AG08395 (cell line): ENCODE measurements at places on chromosomes 12 and 14.

DNA sequence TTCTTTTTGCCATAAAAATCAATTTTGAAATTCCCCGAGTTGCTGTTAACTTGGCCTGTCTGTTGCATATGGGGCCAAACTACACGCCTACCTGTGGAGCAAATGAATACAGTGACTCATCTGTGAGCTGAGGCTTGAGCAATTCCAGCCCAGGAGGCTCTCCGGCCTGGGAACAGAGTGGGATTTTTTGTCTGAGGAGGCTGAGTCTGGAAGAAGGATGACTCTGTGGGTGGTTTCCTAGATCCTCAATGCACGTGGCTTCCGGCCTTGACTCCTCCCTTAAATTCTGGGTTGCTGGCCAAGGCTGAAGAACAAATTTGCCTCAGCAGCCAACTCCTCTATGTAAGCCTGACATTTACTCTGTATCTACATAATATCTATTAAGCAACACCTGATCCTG is 124.1 kb downstream of the SSPN start:
- DNase-seq = no peak

GRCh38 chr12:43914923-43915468 is 79.1 kb downstream of the TMEM117 start:
- DNase-seq = peak; percentile 14

- DNase-seq = no peak
These were observed 14.6 kb upstream of the DNAL1 start for GRCh38 chr14:73630009-73630780.

- DNase-seq = no peak
These were observed 34.2 kb downstream of the MANSC1 start for GRCh38 chr12:12315838-12316237.

- no peak for DNase-seq
These were observed 29.5 kb upstream of the MED13L start for GRCh38 chr12:116306968-116307367.

DNA sequence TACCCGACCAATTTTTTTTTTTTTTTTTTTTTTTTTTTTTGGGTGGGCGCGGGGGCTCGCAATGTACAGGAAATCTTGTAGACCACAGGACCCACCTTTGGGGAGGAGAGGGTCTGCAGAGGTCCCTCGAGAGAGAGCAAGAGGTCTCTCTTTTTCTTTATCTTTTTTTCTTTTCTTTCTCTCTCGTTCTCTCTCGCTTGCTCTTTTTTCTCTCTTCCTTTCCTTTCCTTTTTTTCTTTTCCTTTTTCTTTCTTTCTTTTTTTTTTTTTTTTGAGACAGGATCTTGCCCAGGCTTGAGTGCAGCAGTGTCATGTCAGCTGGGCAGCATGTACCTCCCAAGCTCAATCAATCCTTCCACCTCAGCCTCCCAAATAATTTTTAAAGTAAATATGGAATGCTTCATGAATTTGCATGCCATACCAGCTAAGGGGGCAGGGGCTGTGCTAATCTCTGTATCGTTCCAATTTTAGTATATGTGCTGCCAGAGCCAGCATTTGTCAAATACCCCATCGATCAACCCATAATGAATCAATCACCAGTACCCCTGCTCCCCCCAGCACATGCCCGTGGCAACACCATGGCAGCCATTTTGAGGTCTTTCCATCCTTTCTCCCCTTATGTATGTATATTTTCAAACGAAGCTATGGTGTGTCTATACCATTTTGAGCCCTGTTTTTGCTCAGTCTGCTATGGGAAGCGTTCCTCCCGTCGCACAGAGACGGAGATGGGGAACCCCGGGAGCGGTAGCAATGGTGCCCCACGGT is 9.3 kb downstream of the PAPLN start:
- no peak for DNase-seq

DNA sequence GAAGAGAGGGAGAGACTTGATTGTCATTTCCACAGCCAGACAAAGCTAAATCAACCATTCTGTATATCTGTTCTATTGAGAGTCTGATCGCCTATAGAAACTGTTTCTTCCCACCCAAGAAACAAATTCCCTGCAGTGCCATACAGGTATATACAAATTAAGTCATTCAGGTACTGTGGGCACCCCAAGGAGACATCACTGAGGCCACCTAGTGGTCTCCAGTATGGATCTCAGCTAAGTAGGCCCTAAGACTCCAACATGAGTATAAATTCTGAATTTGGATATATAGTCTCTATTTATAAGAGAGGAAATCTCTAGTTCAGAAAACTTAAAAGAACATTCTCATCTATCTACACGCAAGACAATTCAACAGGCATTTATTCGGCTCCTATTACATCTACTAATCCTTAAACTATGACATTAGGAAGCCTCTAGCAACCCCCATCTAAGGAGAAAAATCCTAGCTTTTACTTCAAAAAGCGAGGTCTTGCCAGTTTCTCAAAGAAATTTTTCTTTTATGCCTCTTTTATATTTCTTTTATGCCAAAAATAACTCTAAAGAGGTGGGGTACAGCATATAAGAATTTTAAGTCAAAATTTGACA is 62.6 kb downstream of the DCAF5 start:
- peak; percentile 29 for DNase-seq

DNA sequence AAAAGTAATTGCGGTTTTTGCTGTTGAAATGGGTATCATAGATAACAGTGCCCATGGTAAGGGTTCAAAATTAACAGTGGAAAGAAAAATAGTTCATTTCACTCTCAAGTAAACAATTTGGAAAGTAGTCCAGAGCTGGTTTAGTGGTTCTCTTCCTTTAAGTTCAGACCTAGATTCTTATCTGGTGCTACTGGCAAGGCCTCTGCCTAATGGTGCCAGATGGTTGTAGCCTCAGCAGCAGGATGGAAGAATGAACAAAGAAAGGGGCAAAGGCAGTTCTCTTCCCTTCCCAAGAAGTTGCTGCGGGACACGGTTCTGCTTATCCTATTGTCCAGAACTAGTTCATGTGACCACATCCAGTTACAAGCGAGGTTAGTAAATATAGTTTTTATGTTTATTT is 10.5 kb downstream of the ARG2 start:
- no peak for DNase-seq

GRCh38 chr14:90567991-90568390 is 171.2 kb downstream of the CALM1 start:
- no peak for DNase-seq

DNA sequence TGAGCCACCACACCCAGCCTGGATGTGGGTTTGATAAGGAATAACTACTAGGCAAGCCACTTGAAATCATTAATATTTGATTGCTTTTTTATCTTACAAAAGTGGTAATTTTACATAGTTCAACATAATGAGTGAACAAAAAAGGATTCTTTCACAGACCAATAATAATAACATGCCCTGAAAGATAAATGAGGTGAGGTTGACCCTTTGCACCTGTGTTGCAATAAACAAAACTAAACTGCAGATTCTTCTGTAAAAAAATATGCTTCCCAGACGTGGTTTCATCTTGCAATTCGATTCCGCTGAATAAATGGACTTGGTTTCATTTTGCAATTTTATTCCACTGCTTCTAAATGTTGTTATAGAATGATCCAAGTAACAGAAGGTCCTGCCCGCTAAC is 1514.9 kb upstream of the TMEM132C start:
- no peak for DNase-seq

DNA sequence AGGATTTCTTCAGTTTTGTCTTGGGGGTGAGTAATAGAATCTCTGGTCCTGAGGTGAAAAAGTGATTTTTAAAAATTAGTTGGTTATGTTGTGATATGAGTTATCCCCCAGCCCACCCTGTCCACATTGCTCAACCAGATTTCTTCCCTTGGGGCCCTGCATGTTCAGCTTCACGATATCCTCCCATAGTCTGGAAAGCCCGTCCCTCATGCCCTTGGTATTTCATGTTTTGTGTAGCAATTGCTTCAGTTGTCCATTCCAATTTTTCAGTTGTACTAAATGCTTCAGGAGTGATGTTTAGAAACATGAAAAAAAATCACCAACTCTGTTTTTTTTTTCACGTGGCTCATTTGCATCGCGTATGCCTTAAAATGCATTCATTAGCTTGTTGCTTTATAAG is 17.5 kb upstream of the BICD1 start:
- no peak for DNase-seq

DNA sequence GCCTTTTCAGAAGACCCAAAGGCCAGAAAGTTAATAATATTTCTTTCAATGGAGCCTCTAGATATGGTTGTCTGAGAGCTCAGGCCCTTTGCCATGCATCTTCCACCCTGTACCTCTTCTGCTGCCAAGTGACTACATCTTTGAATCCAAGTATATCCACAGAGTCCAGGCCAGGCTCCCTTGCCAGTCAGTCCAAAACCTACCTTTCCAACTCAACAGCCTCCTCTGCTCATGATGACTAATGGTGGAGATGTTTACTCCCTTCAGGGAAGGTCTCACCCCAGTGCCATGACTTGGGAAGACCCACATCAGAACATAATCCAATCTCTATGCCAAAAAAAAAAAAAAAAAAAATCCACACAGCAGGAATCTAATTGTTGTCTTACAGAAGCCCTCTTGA is 20.4 kb downstream of the TTC9 start:
- DNase-seq = no peak

DNA sequence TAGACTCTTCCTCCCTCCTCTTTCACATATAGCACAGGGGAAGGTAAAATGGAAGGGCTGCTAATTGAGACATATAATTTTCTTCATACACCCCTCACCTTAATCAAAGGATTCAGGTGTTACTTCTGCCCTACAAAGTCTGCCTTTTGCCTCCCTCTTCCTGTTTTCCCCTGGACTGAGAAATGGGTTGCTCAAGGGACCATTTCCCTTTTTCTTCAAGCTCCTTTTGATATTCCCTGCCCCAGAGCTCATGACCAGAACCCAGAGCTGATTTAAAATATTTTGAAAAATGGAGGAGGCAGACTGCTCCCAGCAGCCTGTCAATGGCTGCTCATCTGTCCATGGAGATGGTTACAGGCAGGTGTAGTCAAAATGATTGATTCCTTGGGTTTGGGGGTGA is 6.3 kb upstream of the PIP4K2C start:
- no peak for DNase-seq

- DNase-seq = no peak
These were observed 636 bp upstream of the IFNG-AS1 start for GRCh38 chr12:67988601-67989021.

- peak; percentile 74 for DNase-seq
These were observed at the start of gene B3GNT4 for GRCh38 chr12:122203301-122204166. TSS of gene B3GNT4 (plus strand) at chr12:122203709. CDS start at chr12:122204619, 910 bp downstream.

DNA sequence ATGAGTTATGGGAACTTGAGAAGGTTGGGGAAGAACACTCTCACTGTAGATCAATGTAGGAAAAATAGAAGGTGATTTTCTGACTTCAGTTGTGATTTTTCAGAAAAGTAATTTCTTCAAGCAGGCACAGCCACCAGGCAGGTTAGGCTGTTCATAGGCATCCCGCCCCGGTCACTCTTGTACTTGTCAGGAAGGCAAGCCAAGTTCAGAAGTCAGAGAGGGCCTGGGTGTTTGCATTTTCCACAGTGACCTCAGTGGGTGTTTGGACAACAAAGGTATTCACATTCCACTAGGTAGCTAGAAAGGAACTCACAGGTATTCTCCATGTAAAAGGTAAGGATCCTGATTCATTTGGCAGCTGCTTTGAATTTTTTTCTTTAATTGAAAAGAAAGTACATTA is 3.0 kb upstream of the FAM234B start:
- no peak for DNase-seq

GRCh38 chr14:55899531-55899930 is 218.7 kb upstream of the PELI2 start:
- DNase-seq = no peak

GRCh38 chr14:101600336-101600890 is 39.1 kb downstream of the DIO3 start:
- no peak for DNase-seq

GRCh38 chr12:84305144-84305543 is 607.5 kb downstream of the SLC6A15 start:
- no peak for DNase-seq

DNA sequence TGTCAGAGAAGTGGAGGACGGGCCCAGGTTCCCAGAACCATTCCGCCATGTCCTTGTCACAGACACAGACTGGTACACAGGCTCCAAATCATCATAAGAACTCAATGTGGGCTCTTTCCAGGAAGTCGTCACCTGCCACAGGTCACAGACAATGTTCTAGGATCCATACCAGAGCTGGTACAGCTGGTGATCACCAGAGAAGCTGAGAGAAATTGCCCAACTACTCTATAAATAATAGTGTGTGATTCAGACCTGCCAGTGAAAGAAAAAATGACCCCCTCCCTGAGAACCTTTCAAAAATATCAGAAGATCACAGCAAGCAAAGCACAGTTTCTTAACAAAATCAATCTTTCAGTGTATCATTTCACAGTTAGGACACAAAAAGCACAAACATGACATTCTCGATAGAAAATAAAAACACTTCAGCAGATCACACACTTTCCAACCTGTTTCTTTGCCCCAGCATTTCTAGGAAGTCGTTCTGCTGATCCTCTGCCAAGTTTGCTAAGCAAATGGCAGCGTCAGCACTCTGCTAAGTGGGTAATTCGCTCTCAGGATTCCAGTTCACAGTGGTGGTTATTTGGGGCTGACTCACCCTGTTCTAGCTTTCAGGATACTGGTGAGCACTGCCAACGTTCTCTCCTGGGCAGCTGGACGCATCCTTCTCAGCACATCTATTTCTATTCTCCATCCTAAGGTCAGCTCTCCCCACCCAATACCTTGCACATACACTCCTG is 223.3 kb upstream of the SFSWAP start:
- DNase-seq = no peak

- no peak for DNase-seq
These were observed 8.4 kb downstream of the CCDC197 start for GRCh38 chr14:94005324-94006073.

GRCh38 chr12:95216711-95217376 is 423 bp downstream of the FGD6 start:
- DNase-seq = no peak

DNA sequence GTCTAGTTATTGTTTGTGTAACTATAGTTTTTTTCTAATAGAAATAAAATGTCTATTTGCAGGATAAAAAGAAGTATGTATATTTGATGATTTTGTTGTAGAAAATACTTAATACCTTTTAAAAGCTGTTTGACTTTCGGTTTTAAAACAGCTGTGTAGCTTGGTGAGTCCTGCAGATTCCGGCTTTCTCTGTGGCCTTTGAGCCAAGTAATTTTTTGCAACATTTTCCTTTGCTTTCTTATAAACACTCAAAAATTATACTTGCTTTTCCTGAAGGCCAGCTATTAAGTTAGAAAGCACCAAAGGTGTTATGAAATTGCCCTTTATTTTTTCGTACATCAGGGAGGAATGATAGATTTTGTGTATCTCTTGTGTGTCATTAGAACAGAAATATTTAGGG is 63.6 kb downstream of the CRADD start:
- no peak for DNase-seq

GRCh38 chr14:38128640-38129039 is 79.1 kb upstream of the SSTR1 start:
- DNase-seq = no peak

GRCh38 chr14:86625637-86626036 is 1095.7 kb downstream of the FLRT2 start:
- DNase-seq = no peak

GRCh38 chr12:124993626-124994436 is at the start of gene BRI3BP:
TSS of gene BRI3BP (plus strand) at chr12:124993645. CDS start at chr12:124993791, 146 bp downstream.
- peak; percentile 43 for DNase-seq

GRCh38 chr12:9957834-9958233 is 13.4 kb upstream of the CLEC12A start:
- no peak for DNase-seq
